Transverse colon (tissue), 4 donors: ENCODE measurements at places on chromosomes 11 and 22.

DNA sequence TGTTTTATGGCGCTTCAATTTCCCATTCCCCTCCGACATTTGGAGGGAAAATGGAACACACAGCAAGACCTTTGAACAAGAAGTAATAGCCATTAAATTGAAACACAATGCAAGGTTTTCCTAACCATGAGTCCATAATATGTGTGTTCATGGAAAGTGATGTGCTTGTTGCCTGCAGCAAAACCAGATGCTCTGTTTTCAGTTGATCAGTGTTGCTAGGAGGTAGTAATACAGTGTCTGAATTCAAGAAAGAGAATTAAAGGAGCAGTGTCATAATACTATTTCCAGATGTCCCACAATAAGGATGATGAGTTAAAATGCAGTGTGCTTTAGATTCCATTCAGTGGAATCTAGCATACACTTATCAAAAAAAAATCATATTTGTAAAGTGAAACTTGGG, 637.4 kb upstream of the API5 start:
- no peak for DNase-seq

DNA sequence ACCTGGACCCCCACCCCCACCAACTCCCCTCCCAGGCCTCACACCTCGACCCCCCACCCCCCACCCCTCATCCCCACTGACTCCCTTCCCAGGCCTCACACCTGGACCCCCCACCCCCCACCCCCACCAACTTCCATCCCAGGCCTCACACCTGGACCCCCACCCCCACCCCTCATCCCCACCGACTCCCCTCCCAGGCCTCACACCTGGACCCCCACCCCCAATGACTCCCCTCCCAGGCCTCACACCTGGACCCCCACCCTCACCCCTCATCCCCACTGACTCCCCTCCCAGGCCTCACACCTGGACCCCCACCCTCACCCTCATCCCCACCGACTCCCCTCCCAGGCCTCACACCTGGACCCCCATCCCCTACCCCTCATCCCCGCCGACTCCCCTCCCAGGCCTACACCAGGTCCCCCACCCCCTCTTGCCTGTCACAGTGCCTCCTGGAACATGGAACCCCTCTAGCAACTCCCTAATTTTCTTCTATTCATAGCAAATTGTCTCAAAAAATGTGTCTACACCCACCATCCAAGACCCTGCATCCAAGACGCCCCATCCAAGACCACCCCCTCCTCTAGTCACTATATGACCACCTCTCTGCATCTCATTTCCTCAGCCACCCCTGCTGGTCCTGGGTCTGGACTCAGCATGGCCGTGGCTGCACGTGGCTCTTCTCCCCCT, 36.9 kb upstream of the BRSK2 start:
- DNase-seq = no peak

- DNase-seq = peak; percentile 1
These were observed 21.6 kb upstream of the CSNK1E start for GRCh38 chr22:38338772-38339379.

- no peak for DNase-seq
These were observed 2.0 kb upstream of the LMO2 start for GRCh38 chr11:33893711-33894397.
